ENCODE measurements at places on chromosomes 5 and 9.

DNA sequence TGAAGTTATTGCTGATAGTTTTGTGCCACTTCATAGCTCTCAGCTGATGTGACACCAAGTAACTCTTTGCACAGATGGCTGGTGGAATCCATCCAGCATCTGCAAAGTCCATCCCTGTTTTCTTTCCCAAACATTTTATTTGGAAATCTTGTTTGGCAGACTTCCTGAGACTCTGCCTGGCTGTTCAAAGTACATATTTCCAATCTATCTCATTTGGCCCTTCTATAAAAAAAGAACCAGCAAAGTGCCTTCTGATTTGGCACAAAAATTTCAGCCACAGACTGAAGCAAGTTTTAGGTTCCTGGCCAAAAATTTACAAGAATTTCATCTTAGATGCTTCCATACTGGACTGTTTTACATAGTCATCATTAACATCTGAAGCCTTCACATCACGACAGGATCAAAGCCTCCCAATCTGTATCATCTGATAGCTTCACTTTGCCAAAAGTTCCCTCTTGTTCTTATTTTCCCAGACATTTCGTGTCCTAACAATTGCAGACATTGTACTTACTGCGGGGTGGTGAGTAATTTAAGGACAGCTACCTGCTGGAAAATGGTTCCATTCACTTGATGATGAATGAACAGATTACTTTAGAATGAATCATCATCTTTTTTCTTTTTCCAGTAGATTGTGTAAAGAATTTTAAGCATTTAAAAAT lies 377.3 kb downstream of the KIAA0825 start:
- no peak for DNase-seq

DNA sequence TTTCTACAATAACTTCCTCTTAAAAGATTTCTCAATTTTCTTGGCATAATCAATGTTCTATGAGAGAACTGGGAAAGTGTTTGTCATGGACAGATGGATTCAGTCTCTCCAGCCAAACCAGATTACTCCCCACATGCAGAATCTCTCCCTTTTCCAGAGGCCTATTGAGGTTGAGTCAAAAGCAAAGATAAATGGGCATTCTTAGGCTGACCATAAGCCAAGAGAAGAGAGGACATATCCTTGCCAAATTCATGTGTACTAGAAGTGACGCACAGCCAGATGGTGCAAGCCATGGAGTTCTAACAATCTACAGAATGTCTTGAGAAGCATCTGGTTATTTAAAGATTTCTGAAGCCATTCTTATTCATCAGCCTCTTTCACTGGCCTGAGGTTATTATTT lies 2115.0 kb downstream of the MAT2B start:
- DNase-seq = no peak

DNA sequence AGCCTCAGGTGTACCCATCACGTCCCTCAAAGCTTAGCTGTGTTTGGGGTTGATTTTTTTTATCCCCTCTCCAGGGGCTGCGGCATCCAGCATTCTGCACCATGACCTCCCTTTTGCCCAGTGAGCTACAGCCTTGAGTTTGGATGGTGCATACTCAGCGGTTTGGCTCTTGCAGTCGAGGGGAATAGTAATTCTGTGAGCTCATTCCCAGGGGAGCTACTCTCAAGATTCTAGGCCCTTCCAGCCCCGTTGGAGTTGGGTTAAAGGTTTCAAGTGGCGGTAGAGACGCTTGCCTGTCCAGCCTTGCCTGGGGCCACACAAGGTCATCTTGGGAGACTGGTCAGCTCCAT lies 102.2 kb upstream of the SPRY4 start:
- no peak for DNase-seq

DNA sequence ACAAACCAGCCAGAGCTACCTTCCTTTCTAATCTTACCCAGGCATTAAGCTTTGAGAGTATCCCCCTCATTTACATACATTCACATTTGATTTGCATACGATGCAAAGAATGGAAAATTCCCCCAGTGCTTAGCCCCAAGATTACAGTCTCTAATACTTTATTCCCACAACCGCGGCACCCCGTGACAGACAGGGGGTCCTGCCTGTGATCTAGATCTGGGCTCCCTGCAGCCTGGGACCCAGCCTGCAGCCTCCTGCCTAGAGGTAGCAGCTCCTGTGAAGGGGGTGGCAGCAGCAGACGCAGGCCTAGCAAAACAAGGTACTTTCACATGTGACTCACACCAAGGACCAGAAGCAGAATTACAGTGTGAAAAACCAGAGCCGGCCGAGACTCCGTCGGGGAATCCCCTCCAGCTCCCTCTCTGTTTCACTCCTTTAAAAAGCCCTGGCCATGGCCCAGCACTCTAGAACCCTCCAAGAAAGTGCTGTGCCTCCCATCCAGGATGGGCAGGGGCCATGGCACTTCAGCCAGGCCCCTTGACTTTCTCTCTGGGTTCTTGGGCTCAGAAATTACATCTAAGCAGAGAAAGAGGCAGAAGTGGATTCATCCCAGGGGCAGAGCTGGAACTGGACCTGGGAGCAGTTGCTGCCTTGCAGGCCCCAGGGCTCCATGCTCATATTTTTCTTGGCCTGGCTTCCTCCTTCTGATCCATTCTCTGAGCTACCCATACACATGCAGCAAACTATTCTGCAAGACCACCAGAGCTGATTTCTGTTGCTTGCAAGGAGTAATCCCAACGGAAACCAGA lies 14.0 kb upstream of the TCF7 start:
- peak; percentile 51 for DNase-seq

DNA sequence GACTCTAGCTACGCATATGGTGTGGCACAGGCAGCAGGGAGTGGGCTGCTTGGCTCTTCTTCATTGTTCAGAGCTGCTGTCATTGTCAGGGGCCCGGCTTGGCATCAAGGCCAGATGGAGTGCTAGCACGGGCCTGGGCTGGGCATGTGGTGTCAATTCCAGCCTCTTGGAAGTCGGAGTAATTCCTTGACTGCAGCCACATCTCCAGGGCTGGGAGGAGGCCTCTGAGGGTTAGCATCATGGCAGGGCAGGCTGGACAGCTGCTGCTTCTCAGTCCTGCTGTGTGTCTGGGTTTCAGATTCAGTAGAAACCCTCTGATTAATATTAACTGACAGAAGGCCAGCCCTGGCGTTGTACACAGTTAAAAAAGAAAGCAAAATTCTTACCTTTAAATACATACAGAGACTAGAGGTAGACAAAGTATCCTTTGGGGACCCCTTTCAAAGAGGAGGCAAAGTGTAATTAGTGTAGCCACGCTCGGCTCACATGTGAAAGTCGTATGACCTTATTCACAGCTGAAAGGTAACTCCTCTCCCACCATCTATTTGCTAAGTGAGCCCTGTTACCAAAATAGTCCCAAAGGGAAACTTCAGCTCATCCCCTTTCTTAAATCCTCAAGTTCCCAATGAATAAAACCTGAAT lies 126.4 kb downstream of the DOCK2 start:
- DNase-seq = no peak

DNA sequence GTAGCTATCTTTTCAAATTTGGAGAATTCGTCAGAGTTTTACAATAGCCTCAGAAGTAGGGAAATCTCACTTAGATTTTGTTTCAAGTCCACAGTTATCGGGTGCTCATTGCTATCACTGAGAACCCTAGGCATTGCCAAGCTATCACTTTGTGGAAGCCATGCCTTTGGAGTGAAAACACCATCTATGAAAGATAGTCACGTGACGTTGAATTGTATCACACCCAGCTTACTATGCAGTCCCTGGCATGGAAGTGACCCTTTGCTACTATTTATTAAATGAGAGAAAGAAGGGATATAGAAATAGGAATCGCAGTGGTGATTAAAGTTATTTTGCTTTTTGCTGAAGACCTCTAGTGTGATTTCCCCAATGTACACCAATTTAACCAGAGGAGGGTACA lies 97.2 kb downstream of the AOPEP start:
- DNase-seq = no peak

GRCh38 chr5:165231821-165232508 lies 1726.5 kb downstream of the MAT2B start:
- DNase-seq = no peak

- no peak for DNase-seq
Observed at GRCh38 chr9:131722255-131722654, 17.6 kb downstream of the RAPGEF1 start.

DNA sequence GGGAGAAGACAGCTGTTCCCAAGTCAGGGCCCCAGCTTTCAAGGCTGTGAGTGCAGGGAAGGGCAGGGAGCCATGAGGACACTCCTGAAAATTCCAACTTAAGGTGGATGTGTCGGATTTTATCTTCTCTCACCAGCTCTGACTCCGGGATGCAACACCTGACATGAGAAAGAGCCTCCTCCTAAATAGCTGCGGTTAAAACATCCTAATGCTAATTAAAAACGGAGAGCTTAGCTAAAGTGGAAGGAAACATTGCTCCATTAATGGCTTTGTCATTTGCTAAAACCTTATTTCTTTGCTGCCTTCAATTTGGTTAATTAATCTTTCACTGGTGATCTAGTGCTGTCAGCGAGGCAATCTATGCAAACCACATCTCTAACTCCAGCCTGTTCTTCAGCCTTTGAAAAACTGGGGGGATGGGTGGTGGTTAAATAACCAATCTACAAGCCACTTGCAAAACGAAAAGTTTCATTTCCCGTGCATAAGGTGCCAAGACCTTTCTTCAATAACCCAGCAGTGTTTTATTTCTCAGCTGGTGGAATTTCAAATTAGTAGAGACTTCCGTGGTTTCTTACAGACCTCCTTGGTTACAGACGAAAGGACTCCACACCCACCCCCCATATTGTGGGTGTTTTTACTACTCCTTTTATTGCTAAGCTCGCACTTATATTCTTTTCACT lies 379.6 kb downstream of the MLLT3 start:
- DNase-seq = no peak

- DNase-seq = no peak
Observed at GRCh38 chr5:59123595-59124561, 541.0 kb downstream of the RAB3C start.

GRCh38 chr5:93746406-93747056 lies 5.1 kb upstream of the POU5F2 start:
- DNase-seq = no peak

GRCh38 chr5:78760366-78760765 lies 111.8 kb upstream of the LHFPL2 start:
- DNase-seq = no peak

GRCh38 chr5:172264815-172265395 lies 18.7 kb downstream of the UBTD2 start:
- DNase-seq = no peak

DNA sequence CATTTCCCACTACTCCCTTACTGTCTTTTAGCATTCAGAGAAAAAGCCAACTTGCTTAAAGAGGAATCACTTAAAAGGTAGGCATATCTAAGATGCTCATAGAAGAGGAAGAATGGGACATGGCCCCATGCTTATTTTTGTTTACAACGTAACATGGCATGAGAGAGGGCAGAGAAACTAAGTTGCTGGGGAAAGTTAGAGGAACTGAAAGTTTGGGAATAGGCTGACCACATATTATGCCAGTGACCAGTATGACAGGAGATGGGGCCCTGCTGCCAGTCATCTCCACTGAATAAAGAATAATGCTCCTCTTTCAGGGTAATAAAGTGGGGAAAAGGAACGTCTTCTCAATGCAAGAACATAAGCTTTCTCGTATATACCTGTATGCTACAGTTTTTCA lies 1.9 kb downstream of the PLPP6 start:
- DNase-seq = no peak

- DNase-seq = no peak
Observed at GRCh38 chr5:127505905-127506304, 11.5 kb upstream of the PRRC1 start.

- DNase-seq = no peak
Observed at GRCh38 chr5:18380729-18381362, 746.6 kb downstream of the TAF11L14 start.

GRCh38 chr9:28120184-28120583 lies 546.9 kb upstream of the C9orf72 start:
- no peak for DNase-seq

- DNase-seq = no peak
Observed at GRCh38 chr9:124372038-124372437, 43.2 kb downstream of the PSMB7 start.

DNA sequence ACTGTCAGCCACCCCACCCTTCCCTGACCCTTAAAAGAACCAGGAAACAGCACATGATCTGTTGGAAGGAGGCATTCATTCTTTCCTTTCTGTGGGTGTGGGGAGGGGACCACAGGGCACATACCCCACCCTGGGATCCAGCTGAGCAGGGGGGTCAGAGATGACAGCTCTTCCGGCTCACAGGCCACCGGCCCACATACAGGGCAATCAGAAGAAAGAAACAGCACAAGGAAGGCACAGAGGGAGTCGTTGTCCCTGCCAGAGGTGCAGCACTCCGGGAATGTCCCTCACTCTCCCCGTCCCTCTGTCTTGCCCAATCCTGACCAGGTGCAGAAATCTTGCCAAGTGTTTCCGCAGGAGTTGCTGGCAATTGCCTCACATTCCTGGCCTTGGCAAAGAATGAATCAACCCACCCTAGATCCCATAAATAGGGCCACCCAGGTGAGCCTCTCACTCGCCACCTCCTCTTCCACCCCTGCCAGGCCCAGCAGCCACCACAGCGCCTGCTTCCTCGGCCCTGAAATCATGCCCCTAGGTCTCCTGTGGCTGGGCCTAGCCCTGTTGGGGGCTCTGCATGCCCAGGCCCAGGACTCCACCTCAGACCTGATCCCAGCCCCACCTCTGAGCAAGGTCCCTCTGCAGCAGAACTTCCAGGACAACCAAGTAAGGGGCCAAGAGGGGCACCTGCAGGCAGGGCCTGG lies at the start of gene LCN2:
Gene LCN2, plus strand, starts transcription at position 453 of the 701 bp plus-strand sequence. Its CDS starts 73 bp downstream, at position 526.
- DNase-seq = no peak

- DNase-seq = no peak
Observed at GRCh38 chr5:172925336-172925948, 33.8 kb upstream of the RPL26L1 start.

GRCh38 chr5:1504617-1505016 lies 19.1 kb downstream of the LPCAT1 start:
- DNase-seq = no peak
